ENCODE measurements at places on chromosomes 5 and 9.

- DNase-seq = peak; percentile 4
Measured at GRCh38 chr5:179124853-179125788, 64.9 kb downstream of the ZNF354C start.

GRCh38 chr5:6442333-6442732, 6.3 kb upstream of the UBE2QL1 start:
- no peak for DNase-seq

- DNase-seq = no peak
Measured at GRCh38 chr9:88826771-88827181, 164.5 kb upstream of the S1PR3 start.

DNA sequence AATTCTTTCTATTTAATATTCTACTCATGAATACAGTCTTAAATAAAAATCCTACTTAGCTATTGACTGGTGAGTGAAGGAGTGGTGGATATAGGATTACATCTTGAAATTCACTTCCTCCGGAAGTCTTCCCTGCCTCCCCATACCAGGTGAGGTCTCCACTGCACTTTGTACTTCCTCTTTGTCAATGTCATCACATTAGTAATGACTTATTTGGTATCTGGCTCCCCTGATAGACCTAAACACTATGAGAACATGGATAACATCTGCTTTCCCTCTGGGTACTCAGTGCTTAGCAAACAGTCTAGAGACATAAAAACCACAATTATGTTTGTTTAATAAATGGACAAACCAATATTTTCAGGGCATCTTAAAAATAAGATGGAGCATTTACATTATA, 532.1 kb downstream of the PDE4D start:
- no peak for DNase-seq

GRCh38 chr5:83430130-83431010, 41.2 kb upstream of the VCAN start:
- peak; percentile 60 for DNase-seq

DNA sequence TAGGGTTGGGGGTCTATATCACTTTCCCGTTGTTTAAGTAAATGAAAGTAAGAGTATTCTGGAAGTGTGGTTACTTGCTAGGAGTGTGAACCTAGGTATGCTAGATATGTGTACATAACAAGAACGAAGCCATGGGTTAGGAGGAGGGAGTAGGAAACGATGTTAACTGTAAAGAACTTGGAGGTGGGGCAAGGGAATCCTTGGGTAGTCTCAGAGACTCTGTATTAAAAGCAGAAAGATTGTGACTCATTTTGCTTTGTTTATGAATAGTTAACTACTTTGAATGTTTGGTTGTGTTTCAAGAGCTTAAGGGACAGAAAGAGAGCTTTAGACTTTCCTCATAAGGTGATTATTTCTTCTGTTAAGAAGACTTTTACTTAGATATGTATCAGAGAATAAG, 59.9 kb downstream of the TMEM252 start:
- DNase-seq = no peak

DNA sequence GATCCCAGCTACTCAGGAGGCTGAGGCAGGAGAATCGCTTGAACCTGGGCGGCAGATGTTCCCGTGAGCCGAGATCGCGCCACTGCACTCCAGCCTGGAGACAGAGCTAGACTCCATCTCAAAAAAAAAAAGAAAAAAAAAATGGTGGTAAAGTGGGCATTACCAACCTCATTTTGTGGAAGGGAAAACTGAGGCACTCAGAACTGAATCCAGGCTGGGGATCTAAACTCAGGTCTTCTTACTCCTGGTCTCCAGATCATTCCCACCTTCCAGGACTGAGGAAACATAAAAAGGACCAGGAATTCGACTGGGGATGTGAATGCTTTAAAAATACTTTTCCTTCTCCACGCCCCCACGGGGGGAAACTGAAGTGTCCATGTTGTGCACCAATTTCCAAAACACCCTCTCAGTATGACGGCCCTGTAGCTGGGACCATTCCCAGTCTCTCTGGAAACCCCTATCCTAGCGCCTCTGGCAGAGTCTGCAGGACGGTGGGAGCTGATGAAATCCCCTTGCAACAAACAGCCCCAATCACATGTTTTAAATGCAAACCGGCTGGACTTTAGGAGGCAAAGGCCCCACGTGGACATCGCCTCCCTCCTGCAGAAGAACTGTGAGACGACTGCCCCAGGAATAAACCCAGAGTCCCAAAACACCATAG, 8.9 kb upstream of the AKNA start:
- no peak for DNase-seq

DNA sequence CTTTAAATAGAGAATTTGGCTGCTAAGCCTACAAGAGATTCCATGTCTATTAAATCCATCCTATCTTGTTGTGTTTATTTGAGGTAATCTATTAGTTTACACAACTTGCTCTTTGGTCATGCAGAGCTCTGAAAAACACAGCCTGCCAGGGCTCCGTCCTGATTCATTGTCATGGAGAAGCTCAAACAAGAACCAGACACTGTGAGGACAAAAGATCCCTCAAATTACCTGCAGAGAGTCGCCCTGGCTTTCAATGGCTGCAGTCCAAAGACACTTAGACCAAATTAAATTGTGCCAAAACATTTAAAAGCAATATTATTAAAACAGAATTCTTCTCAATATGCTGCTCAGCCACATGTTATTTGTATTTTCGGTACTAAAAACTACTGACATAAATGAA, 60.1 kb downstream of the CDH18 start:
- no peak for DNase-seq

GRCh38 chr5:148457183-148457620, 73.4 kb downstream of the FBXO38 start:
- no peak for DNase-seq

- DNase-seq = peak; percentile 83
Measured at GRCh38 chr5:157596487-157596886, 20.9 kb upstream of the ADAM19 start.

DNA sequence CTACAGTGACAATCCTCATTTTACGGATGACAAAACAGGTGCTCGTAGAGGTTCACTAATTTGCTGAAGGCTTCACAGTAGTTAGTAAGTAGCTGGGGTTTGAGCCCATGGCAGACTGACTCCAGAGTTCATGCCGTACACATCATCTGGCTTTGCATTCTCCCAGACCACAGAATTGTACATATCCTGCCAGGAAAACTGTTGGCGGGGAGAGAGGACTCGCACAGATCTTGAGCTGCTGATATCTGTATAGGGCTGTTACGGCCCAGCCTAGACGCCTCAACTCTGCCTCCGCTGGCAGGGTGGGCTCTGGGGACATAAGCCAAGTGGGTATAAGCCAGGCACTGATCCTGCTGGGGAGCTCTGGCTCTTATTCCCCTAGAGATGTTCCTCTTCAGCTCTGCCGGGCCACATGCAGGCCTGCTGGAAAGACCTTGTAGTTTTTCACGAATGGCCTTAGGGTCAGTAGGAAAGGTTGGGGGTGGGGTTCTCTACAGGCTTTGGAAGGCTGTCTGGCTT, 16.3 kb downstream of the LARP1 start:
- no peak for DNase-seq

DNA sequence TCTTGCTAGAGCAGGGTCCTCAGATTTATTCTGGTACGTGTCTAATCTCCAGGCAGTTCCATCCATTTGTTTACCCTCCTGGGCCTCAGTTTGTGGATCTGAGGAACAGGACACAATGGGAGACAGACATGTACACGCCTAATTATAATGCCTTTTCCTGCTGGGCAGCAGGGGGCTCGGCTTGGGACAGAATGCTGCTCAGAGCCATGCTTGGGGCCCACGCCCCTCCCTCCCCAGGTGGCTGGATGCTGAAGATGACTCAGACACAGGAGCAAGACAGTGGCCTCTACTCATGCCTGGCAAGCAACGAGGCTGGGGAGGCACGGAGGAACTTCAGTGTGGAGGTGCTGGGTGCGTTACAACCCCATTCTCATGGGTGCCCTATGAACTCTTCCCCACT, 72.7 kb upstream of the ASS1 start:
- no peak for DNase-seq

GRCh38 chr5:59487068-59487686, 406.3 kb downstream of the PDE4D start:
- no peak for DNase-seq

DNA sequence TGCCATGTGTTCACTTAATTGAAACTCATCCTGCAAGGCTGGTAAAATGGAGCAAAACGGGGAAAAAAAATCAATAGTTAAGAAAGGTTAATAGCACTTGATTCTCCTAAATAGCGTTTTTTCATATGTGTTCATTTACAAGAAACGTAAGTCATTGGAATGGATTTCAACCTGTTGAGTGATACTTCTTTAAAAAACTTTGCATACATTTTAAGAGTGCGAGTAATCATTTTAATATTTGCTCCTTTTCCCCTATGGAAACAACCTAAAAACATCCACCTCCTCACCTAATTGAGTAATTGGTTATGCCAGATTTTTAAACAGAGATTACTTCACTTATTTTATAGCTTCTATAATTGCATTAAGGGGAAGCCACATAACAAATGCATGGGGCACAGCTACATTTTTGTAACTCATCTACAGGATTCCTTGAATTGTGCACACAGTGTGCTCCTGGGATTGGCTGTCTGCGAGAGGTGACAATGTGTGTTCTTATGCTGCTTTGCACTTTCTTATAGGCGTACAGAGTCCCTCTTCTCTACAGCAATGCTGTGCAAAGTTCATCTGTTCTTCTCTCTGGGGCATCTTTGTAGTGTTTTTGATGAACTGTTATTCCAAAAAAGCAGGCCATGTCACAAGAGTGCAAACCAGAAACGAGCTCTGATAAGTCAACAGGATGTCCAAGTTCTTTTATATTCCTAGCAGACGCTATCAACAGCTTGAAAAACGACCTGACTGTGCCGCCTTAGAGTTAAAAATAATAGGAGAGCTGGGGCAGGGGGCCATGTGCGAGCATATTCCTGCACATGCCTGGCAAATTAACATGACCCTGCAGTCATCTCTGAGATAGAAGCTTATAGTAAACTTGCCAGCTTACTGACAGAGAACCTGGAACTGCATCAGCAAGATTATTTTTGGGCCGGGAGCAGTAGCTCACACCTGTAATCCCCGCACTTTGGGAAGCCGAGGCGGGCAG, 117.9 kb downstream of the GOLPH3 start:
- DNase-seq = no peak

DNA sequence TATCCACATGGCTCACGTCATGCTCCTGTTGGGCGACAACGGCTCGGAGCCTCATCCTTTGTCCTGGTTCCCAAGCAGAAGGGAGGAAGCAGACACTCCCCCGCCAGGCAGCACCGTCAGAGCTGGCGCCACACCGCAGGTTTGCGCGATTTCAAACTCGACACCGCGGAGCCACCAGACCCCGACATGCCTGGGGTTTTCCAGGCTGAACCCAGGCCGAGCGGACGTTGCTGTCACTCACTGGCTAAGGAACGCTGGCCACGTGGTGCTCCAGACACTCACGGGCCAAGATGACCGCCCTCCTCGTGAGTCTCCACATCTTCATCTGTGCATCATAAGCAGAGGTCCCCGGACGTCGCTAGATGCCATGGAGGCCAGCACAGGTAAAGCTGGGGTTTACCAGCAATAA, 9.0 kb downstream of the TERT start:
- DNase-seq = no peak

- DNase-seq = no peak
Measured at GRCh38 chr9:114121227-114122135, 22.4 kb upstream of the KIF12 start.

GRCh38 chr5:147997486-147997885, 66.3 kb upstream of the SPINK5 start:
- no peak for DNase-seq

- peak; percentile 57 for DNase-seq
Measured at GRCh38 chr5:149618581-149619248, 37.4 kb downstream of the ARHGEF37 start.

DNA sequence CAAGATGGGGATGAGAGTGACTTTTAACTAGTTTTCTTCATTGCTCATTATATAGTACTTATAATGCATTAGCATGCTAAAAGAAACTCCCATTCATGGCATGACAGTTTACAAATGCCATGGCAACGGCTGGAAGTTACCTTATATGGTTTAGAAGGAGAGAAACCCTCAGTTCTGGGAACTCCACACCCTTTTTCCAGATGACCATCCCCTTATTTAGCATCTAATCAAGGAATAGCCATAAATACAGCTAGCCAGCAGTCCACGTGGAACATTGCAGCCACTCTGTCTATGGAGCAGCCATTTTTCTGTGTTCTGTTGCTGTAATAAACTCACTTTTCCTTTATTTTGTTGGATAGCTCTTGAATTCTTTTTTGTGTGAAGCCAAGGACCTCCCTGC, 1137.8 kb downstream of the CDH18 start:
- DNase-seq = no peak

DNA sequence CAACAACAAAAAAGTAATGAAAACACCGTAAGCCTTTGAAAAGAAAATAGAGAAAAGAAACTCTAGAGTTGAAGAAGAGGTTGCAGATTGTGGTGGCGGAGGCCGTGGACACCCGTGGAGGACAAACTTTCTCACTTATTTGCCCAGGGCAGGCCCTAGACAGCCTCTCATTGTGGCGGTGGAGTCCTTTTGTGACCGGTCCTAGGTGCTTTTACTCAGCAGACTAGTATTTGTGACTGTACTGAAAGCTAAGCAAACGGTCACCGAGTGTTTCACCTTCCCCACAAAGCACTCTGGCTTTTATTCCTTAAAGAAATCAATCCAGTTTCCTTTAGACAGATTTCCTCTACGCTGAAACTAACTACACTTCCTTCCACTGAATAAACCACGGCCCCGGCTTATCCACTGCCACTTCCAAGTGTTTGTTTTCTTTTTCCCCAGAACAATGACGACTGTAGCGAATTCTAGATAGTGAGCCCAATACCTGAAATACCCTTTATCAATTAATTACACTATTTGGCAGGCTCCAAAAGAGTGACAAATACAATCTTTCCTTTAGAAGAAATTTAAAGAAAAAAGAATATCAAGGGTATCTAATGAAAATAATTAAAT, 210.2 kb upstream of the TARS1 start:
- no peak for DNase-seq

GRCh38 chr5:65151614-65152013, 330.1 kb downstream of the ADAMTS6 start:
- DNase-seq = no peak

GRCh38 chr5:82525626-82526025, 247.5 kb upstream of the RPS23 start:
- no peak for DNase-seq

DNA sequence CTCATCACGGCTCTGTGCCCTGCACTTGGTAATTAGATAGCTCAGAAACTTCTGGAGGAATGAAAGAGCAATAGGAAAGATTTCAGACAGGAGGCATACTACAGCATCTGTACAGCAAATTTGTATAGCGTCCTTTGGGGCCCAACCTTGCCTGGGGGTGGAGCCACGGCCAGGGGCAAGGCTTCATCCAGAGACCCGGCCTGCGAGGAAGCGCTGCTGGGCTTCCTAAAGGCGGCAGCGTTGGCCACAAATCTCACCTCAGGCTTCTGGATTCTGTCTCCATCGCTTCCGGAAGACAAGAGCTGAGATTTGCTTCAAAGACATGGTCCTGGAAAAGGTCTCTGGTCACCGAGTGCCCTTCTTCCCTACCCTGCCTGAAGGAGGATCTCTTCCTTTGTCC, 12.2 kb upstream of the SPATA31D1 start:
- no peak for DNase-seq

GRCh38 chr5:101955891-101956290, 340.2 kb downstream of the SLCO4C1 start:
- DNase-seq = no peak

GRCh38 chr9:17614903-17615302, 36.0 kb downstream of the SH3GL2 start:
- DNase-seq = no peak
